Activated CD8-positive, alpha-beta T cell treated with anti-CD3 and anti-CD28 coated beads, Interleukin-2, amount 10 ng/mL, durations not matched to agents 7 days and 5 days (primary cell): ENCODE measurements at places on chromosomes 2 and 18. TPM values are rescaled to one million over a fixed set of nuclear protein-coding genes. Genes with fewer than 3 reads are reported as not detected.

- DNase-seq, result no peak
Measured at GRCh38 chr18:55232506-55232905, 273.2 kb upstream of the CCDC68 start.

DNA sequence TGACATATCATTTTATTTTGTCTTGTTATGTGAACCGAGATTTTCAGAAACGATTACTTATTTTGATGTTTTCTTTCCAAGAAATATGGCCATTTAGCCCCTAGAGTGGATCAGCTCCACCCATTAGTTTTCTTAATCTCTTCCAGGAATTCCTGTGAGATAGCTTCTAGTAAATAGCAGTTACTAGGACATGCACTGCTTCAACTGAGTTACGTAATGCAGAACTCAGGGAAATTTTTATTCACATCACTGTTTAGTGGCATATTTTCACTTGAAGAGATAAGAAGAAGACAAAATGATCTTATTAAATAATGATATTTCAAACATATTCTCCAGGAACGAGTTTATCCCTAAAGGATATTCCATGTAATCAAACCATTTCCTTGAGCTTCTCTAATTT, 573.5 kb upstream of the CNTNAP5 start:
- DNase-seq, result no peak

GRCh38 chr2:197159661-197160211, 150.8 kb downstream of the ANKRD44 start:
- peak; percentile 47 for DNase-seq

DNA sequence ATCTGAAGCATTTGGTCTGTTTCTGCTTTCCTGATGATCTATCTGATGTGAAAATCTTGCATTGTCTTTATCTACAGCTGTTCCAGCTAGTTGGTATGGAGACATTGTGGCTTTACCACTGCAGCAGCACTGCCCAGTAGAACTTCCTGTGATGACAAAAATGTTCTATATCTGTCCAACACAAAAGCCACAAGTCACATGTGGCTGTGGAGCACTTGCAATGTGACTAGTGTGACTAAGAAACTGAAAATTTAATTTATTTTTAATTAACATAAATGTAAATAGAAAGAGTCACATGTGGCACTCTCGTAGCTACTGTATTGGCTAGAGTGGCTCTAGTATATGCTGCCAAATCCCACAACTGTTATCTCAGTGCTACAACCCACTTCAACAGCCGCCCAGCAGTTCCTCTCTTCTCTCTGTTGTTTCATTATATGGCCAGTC, 425.7 kb downstream of the SETBP1 start:
- peak; percentile 40 for DNase-seq

LIMS2 gene
- 38.3 TPM for total RNA-seq

GRCh38 chr2:3324404-3325281, 53.0 kb downstream of the EIPR1 start:
- DNase-seq, result no peak

GRCh38 chr2:137975280-137976271, 11.3 kb downstream of the HNMT start:
- DNase-seq, result no peak

DNA sequence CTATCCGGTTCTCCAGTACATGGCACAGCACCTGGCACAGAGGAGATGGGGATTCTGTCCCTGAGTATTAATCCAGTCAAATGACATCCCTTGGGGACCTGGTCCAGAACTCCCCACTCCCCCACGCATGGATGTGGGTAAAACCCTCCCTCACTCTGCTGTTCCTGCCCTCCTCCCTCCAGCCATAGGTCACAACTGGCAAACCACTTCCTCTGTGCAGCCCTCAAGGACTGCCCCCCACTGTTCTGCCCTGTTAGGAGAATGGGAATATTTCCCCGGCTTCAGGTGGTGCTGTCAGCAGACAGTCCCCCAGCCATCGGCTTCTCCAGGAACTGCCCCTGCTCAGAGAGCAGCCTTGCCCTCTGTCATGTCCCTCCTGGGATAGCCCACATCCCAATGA, 1.5 kb upstream of the TFCP2L1 start:
- DNase-seq, result no peak

DNA sequence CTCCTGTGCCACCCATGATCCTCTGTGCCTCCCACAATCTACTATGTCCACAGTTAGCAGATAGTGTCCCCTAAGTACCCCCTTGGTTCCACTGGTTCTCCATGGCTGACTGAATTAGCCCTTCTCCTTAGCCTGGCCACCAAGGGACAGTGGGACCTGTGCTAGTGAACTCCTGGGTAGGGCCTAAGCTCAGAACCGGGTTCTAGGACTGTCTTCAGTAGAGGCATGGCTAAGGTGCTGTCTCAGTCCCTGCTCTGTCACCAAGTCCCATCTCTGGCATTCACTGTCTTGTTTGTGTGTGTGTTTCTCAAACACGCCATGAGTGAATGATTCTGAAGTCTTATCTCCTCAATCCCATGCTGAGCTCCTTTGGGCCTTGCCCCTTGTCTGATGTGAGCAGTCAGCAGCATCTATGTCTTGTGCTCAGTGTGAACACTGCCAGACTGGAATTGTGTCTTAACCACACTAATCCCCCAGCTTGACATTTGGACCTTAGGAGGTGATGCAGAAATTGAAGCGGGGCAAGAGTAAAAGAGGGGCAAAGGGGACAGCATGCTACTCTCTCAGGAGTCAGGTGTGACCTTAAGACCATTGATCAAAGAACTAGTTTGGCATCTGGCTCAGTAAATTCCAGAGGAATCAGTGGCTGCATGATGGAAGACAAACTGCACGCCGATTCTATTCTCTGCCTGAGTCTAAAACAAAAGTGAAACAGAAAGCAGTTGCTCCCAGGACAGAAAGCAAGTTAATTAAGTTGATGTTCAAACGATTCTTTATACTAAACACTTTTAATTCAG, 190.5 kb downstream of the ALPK2 start:
- peak; percentile 36 for DNase-seq

DNA sequence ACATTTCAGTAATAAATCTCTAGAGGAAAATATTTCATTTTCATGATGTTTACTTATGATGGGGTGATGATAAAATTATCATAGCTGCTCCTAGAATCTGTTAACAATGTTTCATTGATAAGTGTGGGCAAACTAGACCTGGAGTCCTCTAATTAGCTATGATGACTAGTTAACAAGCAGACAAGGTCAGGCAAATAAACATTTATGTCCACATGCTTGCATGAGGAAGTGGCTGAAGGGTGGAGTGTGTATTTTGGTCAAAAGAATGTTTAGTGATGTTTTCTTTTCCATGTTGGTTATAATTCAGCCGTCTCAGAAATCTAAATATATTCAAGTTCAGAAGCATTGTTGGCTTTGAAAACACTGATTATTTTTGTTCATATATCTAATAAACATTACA, 99.9 kb upstream of the FN1 start:
- no peak for DNase-seq

- no peak for DNase-seq
Measured at GRCh38 chr2:149703281-149703680, 115.7 kb upstream of the MMADHC start.
